Right atrium auricular region (tissue), 2 donors: ENCODE measurements at places on chromosomes 11 and 22. TPM values are rescaled to one million over a fixed set of nuclear protein-coding genes. Genes with fewer than 3 reads are reported as not detected.

GRCh38 chr11:111209543-111210355, 35.8 kb upstream of the POU2AF2 start:
- H3K4me1 ChIP-seq, result no peaks in the 10 kb centered on the region
- H3K4me3 ChIP-seq, result no peak overlapping the region
- no peaks in the 10 kb centered on the region for H3K36me3 ChIP-seq
- H3K27ac ChIP-seq, result no peak overlapping the region

DNA sequence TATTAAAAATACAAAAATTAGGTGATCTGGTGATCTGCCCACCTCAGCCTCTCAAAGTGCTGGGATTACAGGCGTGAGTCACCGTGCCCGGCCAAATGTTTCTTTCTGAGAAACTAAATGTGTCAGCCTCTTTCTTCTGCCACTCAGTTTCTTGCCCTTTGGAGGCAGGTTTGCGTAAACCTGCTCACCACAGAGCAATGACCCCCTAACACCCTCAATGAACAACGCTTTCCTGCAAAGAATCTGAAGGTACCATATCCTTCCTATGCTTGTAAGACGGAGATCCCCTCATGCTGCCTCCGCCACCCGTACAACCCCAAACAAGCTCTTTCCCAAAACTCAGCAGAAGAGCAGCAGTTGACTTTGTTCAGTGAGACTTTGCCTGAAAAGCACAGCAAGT, 38.7 kb upstream of the TTLL12 start:
- no peak overlapping the region for H3K4me3 ChIP-seq
- no peaks in the 10 kb centered on the region for H3K27me3 ChIP-seq
- no peak for DNase-seq
- peaks cover 14% of the 10 kb centered on the region for H3K4me1 ChIP-seq

GRCh38 chr11:113723787-113724186, 17.7 kb upstream of the TMPRSS5 start:
- H3K4me3 ChIP-seq, result no peak overlapping the region
- H3K4me1 ChIP-seq, result no peaks in the 10 kb centered on the region
- no peaks in the 10 kb centered on the region for H3K27me3 ChIP-seq
- H3K27ac ChIP-seq, result no peak overlapping the region
- H3K36me3 ChIP-seq, result no peaks in the 10 kb centered on the region

DNA sequence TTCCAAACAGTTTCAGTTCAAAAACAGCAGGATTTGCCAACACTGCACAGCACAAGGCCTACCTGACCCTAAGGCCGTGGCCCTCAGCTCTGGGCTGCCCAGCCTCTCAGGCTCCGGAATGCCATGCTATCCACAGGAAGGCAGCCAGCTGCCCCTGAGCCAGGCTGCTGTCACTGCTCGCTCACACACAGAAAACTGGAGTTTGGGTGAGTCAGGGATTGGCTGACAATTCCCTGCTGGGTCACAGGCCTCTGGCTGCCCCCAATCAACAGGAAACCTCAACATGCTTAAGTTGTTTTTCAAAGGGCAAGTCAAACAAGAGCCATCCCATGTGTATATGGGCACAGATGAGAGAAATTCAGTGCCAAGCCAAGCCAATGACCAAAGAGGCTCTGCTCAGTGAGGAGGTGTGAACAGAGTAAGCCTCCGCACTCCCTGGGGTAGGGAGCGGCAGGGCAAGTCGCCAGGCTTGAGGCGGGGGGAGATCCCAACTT, 50.2 kb downstream of the RPL27A start:
- no peak overlapping the region for H3K4me3 ChIP-seq
- no peaks in the 10 kb centered on the region for H3K27me3 ChIP-seq
- peak; percentile 83 for DNase-seq
- peaks cover 14% of the 10 kb centered on the region for H3K36me3 ChIP-seq
- peaks cover 83% of the 10 kb centered on the region for H3K4me1 ChIP-seq

- no peaks in the 10 kb centered on the region for H3K4me1 ChIP-seq
- H3K4me3 ChIP-seq, result no peak overlapping the region
- H3K27me3 ChIP-seq, result no peaks in the 10 kb centered on the region
These were observed 27.5 kb upstream of the DGCR8 start for GRCh38 chr22:20052309-20053259.

GRCh38 chr22:42979606-42980005, 35.3 kb downstream of the PACSIN2 start:
- H3K27me3 ChIP-seq, result no peaks in the 10 kb centered on the region
- no peak overlapping the region for H3K4me3 ChIP-seq
- H3K36me3 ChIP-seq, result no peaks in the 10 kb centered on the region
- H3K4me1 ChIP-seq, result peaks cover 28% of the 10 kb centered on the region

Gene SMC1B
- total RNA-seq, result not detected

Gene GAL3ST1
- 1.7 TPM for total RNA-seq

Gene GLYAT
- total RNA-seq, result not detected

Gene C11orf91
- not detected for total RNA-seq

Gene CACNA1I
- not detected for total RNA-seq
